ENCODE measurements at places on chromosomes 5 and 9. TPM values are rescaled to one million over a fixed set of nuclear protein-coding genes. Genes with fewer than 3 reads are reported as not detected.

DNA sequence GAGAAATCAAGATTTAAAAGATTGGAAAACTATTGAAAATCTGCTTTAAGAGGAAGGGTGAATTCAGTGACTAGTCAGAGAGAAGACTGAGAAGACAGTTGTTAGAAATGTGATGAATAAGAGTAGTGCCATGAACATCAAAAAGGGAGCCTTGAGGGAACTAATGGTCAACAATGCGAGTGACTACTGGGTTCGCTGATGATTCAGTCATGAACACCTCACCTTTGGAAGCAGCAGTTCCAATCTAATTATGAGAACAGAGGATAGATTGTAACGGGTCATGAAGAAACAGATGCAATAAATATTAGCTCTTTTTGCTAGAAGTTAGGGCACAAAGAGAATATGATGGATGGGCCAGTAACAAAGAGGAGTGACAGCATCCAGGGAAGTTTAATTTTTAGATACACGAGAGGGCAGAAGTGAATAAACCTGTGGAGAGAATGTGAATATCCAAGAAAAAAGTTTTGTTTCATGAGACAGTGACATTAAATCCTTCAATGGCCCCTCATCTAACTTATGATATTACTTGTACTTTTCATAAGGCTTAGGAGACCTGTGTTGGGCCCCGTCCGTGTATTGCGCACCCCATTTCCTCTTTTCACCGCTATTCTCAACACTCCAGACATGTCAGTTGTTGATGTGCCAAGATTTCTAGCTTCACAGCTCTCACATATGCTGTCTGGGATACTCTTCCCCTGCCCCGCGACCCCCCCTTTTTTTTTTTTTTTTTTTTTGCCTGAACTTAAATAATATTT lies 23.5 kb upstream of the IFNE start:
- DNase-seq: no peak

DNA sequence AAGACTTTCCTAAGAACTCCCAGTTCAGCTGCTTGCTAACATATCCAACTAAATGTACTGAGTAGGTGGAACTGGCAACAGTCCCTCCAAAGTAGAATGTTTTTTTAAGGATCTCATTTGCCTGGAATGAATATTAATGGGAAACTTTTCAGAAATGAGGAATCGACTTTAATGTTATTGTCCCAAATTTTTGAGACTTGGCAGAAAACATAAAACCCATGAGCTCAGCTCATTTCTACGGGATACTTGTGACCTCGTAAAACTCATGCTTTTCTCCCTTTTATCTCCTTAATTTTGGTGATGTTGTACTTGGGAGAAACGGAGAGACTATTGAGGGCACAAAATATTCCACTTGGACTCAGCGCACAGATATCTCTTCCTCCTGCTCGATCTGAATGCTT lies 296.8 kb downstream of the EBF1 start:
- no peak for DNase-seq

- DNase-seq: no peak
Observed at GRCh38 chr9:16352791-16353401, 517.6 kb downstream of the BNC2 start.

The FCN2 gene
- total RNA-seq: not detected

The CDH6 gene
- total RNA-seq: 9.4 TPM

The CER1 gene
- not detected for total RNA-seq

Measured in osteoblast (primary cell).